ENCODE measurements at places on chromosomes 1 and 21.

GRCh38 chr1:39412892-39413291, 78.5 kb upstream of the BMP8A start:
- DNase-seq, result no peak

- no peak for DNase-seq
These were observed 18.0 kb downstream of the PCP4 start for GRCh38 chr21:39885119-39885848.

- no peak for DNase-seq
These were observed 199.0 kb downstream of the RPS6KC1 start for GRCh38 chr1:213250041-213250440.

DNA sequence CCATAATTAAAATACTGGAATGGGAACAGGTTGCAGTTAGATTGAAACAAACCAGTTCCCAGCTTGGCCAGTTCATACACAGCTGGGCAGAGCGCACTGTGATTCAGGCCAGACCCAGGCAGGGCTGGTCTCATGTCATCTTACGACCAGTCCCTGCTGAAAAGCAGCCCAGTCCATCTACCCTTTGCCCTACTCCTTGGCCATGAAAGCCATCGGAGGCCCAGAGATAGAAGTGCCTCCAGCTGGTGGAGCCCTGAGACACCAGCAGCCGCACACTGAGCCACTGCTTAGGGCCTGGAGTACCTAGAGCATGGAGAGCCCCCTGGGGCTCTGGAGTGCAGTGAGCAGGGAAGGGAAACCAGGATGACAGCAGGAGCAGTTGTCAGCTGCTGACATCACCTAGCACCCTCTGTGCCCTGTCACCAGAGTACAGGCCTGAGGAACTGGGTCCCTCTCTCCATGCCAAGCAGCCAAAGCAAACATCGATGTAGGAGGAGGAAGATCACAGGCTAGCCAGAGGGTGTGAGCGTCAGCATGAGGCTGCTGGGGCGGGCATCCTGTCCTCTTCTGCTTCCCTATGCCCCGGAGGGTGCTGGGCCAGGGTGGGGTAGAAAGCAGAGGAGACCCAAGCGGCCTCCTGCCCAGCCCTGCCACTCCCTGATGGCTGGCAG, 34.2 kb upstream of the TMEM125 start:
- peak; percentile 21 for DNase-seq

DNA sequence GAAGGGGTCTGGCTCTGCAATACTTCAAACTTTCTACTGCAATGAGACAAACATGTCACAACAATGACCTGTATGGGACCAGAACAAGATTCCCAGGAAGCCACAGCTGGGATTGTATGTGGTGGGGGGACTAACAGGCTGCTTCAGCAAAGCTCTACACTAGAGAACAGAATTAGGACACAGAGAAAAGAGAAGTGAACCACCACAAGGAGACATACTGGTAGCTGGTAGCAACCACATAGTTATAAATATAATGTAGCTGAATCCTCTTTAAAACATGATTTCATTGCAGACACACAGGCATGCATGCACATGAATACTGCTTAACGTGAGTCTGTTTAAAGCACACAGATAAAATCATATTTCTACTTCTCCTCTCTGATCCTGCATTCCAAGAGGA, 3.5 kb upstream of the ILDR2 start:
- DNase-seq, result no peak

- DNase-seq, result no peak
These were observed 6.0 kb upstream of the C1orf174 start for GRCh38 chr1:3905953-3906671.

GRCh38 chr1:18234790-18235242, 127.2 kb downstream of the IGSF21 start:
- DNase-seq, result no peak

GRCh38 chr1:96340686-96341085, 380.9 kb upstream of the PTBP2 start:
- DNase-seq, result no peak

- peak; percentile 91 for DNase-seq
These were observed 16.0 kb downstream of the DHRS3 start for GRCh38 chr1:12601700-12602658.

DNA sequence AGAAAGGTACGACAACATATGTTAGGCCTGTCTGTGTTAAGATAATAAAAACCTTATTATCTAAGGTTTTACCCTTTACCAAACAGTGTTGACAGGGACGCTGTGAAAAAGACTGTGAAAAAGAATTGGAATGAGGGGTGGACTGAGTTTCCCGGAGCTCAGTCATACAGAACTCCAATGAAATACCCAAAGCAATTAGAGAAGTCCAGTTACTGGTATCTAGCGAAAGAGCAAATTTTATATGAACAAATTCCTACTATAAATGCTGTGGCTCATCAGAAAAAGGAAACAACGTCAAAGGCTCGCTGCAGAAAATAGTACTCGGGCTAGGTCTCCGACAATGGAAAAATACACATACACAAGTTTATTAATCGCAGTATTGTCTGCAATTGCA, 708 bp upstream of the RBBP5 start:
- DNase-seq, result no peak

DNA sequence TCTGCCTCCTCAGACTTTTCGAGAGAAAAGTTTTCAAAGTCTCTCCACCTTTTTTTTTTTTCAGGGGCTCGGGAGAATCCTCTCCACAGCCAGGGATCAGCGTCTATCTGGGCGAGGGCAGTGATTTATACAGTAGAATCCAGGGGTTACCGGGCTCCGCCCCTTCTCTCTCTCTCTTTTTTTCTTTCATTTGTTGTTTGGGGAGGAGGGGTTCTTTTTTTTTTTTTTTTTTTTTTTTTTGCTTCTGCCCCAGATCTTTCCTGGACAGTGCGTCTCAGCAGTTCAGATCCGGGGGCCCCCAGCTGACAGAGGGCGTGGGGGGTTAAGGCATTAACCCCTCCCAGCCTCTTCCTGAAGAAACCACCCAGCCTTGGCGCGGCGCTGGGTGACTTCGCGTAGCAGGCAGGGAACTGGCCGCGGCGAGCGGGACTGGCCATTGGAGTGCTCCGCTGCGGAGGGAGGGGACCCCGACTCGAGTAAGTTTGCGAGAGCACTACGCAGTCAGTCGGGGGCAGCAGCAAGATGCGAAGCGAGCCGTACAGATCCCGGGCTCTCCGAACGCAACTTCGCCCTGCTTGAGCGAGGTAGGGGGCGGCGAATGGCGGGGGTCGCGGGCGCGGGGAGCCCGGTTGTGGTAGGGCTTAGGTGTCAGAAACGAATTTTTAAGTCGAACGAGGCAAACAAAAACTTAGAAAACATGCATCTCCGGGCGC, at the start of gene S1PR1:
Gene S1PR1, plus strand, starts transcription at position 504 of the 713 bp plus-strand sequence. CDS start 1,966 bp downstream, outside the sequence.
- peak; percentile 37 for DNase-seq

DNA sequence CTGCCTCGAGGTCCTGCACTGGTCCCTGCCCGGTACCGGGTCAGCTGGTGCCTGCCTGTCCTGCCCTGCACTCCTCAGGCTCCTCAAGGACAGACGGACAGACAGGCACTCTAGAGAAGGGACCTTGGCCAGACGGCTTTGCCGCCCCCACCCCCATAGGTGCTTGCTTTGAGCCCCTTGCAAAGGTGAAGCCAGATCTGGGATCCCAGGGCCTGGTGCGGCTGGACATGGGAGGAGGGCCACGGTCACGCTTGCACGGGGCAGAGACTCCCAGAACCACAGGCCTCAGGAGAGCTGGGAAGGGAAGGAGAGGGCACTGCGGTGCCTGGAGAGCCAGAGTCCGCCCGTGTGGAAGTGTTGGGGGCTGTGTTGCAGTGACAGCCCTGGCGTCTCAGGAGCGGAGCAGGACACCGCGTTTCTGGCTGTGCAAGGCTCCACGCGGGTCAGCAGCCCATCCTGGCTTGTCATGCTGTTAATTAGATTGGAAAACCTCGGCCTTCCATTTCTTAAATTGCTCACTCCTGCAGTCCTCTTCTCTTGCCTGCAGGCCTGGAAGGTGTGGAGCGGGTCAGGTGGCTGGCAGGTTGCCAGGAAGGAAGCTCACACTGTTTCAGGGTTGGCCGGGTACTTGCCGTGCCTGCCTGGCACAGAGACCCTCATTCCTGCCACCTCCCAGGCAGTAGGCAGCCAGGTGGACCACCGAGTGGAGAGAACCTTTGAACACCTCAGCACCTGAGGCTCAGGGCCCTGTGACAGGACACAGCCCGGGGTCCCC, 16.3 kb downstream of the COL18A1 start:
- no peak for DNase-seq

DNA sequence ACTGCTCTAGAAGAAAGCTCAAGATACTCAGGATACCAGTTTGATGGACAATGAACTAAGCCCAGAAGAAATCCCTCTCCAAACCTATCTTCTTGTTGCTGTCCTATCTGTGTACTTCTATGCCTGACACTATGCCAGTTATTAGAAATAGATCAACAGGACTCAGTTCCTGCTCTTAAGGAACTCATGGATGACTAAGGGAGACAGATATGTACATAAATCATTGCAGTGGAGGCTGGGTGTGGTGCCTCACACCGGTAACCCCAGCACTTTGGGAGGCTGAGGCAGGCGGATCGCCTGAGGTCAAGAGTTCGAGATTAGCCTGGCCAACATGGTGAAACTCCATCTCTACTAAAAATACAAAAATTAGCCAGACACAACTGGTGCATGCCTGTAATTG, 42.4 kb upstream of the AK4 start:
- DNase-seq, result peak; percentile 6

DNA sequence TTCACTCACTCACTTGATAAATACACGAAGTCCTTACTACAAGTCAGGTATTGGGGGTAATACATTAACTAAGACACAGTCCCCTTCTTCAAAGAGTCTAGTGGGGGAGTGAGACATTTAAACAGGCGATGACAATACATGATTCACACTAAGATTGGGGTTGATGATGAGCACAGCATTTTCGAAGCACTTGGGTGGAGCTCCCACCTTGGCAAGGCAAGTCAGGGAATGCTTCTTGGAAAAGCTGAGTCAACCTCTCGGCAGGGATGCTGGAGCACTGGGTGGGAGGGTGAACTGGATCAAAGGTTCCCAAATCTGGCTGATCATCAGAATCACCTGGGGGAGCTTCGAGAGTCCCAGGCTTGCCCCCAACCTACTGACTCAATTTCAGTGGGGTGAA, 57.9 kb upstream of the ENAH start:
- DNase-seq, result no peak

DNA sequence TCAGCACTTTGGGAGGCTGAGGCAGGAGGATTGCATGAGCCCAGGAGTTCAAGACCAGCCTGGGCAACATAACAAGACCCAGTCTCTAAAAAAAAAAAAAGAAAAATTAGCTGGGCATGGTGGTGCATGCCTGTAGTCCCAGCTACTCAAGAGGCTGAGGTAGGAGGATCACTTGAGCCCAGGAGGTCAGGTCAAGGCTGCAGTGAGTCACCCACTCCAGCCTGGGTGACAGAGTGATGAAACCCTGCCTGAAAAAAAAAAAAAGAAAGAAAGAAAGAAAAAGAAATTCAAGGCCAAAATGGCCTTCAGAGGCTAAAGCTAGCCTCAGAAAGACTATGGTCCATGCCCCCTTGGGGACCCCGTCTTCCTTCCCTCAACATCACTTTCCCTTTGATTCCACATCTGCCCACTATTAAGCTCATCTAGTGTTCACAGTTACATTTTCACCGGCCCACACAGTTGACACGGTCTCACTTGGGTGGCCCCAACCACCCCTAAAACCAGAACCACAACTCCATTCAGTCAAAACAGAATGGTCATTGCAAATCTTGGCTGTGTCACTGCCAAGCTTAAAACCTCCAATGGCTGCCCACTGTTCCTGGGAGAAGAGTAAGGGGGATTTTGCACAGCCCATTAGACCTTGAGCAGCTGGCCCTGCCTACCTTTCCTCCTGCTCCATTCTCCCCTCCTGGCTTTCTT, 2.1 kb upstream of the CAPN8 start:
- DNase-seq, result peak; percentile 36

GRCh38 chr1:96997717-96998116, 276.1 kb downstream of the PTBP2 start:
- no peak for DNase-seq

GRCh38 chr1:18385239-18385790, 95.4 kb upstream of the KLHDC7A start:
- no peak for DNase-seq

DNA sequence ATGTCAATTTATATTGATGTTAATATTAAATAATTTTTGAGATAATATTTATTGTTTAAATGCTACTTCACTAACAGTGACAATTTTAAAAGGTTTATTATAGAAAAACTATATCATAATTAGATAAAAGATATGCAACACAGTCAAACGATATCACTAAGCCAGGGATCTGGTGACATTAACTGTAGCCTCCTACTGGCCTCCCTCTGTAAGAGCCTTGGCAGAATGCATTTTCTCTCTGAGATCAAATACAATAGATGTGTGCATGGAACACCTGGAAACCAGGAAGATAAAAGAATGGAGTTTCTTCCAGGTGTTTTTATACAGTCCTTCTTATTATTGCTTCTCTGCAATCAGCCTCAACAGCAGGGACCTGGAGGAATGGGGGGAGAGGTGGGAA, 1762.1 kb downstream of the BRINP3 start:
- no peak for DNase-seq

- no peak for DNase-seq
These were observed 7.9 kb upstream of the IBA57 start for GRCh38 chr1:228157729-228158126.

DNA sequence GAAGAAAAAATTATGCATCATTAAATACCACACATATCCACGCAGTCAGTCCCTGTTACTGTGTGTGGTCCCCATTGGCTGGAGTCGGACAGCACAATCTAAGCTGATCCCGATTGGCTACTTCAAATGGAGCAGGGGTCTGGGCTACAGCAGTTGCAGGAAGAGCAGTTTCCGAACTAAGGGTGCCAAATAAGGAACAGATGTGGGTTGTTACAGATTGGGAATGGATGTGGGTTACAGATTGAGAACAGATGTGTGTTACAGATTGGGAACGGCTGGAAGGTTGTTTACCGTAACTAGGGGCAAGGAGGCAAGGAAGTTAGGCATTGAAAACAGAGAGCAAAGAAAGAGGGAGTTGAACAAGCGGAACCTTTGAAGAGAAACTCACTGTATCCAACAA, 19.9 kb downstream of the OR2L13 start:
- DNase-seq, result no peak

GRCh38 chr1:220527908-220528678, at the start of gene MARK1:
TSS of gene MARK1 (plus strand) at chr1:220528136. CDS start at chr1:220528823, 687 bp downstream.
- peak; percentile 29 for DNase-seq

- peak; percentile 30 for DNase-seq
These were observed 7.5 kb downstream of the TNFSF18 start for GRCh38 chr1:173043253-173043652.

- DNase-seq, result no peak
These were observed 47.9 kb upstream of the PLXNA2 start for GRCh38 chr1:208291923-208292711.
